ENCODE measurements at places on chromosomes 7 and 10.

- no peak for DNase-seq
These were observed 13.3 kb upstream of the FAM180A start for GRCh38 chr7:135761751-135762488.

DNA sequence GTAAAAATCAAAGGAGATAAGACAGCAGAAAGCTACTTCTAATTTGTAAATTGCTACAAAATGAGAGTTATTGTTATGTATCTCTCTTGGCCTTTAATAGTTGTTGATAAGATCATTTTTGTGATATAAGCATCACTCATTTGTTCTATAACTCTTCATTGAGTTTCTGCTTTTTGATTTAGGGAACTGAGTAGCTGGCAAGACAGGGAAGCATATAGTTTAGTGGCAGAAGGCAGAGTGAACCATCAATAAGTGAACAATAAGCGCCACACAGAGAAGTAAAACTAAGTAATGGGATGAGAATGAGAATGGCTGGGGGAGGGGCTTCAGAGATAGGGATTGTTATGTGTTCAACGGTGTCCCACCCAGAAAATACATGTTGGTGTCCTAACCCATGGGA is 245.4 kb downstream of the ADARB2 start:
- no peak for DNase-seq

DNA sequence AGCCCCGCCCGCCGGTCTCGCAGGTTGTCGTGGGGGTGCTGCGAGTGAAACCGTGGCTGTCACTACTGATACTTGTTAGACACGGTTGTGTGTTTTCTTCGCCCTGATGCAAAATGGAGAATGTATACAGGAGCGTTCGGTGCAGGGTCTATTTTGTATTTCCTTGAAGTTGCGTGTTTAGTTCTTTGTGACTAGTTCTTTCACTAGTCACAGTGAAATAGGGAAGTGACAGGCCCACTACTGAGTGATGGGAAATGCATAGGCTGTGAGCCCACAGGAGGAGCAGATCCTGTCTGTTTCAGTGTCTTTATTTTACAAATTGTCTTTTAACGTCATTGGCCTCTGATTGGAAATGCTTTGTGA is 675 bp downstream of the ABRAXAS2 start:
- no peak for DNase-seq

GRCh38 chr10:93342921-93343320 is 139.2 kb downstream of the MYOF start:
- no peak for DNase-seq

- no peak for DNase-seq
These were observed 1190.3 kb upstream of the C7orf33 start for GRCh38 chr7:147400221-147400689.

DNA sequence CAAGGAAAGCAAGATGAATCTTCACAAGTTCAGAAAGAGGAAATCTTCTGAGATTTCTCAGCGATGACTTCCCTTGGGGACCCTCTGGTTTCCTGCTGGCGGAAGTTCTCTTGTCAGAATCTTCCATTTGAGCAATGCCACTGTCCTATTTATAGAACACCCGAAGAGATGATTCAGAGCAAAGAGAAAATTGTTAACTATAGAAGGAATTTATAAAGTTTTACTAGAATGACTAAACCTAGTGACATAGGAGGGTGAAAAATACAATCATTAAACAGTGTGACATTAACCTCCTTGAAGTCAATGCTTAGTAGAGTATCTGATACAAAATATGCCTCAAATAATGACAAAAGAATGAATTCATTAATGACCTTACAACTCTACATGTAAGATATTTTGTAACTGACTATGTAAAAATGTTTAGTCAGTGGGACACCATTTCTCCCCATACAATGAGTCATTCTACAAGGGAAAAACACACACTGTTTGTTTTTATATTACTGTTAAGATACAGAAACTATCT is 206.5 kb upstream of the CNTNAP2 start:
- no peak for DNase-seq

GRCh38 chr10:69838853-69839252 is 37.1 kb downstream of the COL13A1 start:
- no peak for DNase-seq

- DNase-seq: no peak
These were observed 2.8 kb downstream of the SEC31B start for GRCh38 chr10:100516847-100517246.

GRCh38 chr10:44847110-44847509 is 64.0 kb upstream of the TMEM72 start:
- DNase-seq: no peak

GRCh38 chr10:80277016-80277415 is 12.4 kb downstream of the MAT1A start:
- no peak for DNase-seq

- DNase-seq: no peak
These were observed 229.3 kb downstream of the AUTS2 start for GRCh38 chr7:69827558-69827957.

- DNase-seq: no peak
These were observed 7.4 kb downstream of the SH3PXD2A start for GRCh38 chr10:103847909-103848468.

- DNase-seq: no peak
These were observed 3.7 kb upstream of the NDST2 start for GRCh38 chr10:73814896-73815718.

GRCh38 chr10:69051303-69051702 is 36.6 kb upstream of the SRGN start:
- DNase-seq: no peak

DNA sequence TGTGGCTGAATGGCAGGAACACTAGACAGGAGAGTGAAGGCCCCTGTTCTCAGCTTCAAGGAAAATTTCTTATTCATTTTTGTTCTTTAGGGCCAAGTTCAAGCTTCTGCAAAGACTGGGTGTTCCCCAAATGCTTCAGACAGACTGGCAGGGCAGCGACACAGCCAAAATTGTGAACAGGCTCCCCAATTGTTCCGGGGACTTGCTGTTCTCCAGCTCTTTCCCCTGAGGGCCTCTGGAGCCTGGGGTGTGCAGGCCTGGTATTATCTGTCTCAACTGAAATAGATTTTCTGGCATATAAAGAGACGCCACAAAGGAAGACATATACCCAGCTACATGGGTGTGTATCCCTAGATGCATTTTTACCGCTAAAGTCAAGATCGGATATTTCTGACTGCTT is 30.3 kb upstream of the PLCE1 start:
- DNase-seq: no peak

DNA sequence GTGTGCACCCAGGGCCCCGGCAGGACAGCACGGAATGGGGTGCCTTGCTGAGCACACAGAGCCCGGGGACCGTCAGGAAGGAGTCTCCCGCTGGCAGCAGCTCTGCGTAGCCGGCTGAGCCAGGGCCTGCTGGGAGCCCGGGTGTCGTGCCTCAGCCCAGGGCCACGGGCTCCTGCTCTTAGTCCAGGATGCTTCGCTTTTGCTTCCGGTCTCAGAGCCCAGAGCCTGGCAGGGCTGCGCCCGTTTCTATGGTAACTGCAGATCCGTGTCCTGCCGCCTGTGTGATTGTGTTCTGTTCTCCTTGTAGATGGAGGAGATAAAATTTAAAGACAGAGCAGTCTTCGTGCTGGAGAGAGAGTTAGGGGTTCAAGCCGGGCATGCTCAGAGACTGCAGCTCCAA is 53.7 kb upstream of the DPYSL4 start:
- no peak for DNase-seq

- DNase-seq: peak; percentile 63
These were observed 11.5 kb downstream of the PMS2 start for GRCh38 chr7:5997210-5997808.

- no peak for DNase-seq
These were observed 6.4 kb upstream of the PRTFDC1 start for GRCh38 chr10:24958721-24959381.

DNA sequence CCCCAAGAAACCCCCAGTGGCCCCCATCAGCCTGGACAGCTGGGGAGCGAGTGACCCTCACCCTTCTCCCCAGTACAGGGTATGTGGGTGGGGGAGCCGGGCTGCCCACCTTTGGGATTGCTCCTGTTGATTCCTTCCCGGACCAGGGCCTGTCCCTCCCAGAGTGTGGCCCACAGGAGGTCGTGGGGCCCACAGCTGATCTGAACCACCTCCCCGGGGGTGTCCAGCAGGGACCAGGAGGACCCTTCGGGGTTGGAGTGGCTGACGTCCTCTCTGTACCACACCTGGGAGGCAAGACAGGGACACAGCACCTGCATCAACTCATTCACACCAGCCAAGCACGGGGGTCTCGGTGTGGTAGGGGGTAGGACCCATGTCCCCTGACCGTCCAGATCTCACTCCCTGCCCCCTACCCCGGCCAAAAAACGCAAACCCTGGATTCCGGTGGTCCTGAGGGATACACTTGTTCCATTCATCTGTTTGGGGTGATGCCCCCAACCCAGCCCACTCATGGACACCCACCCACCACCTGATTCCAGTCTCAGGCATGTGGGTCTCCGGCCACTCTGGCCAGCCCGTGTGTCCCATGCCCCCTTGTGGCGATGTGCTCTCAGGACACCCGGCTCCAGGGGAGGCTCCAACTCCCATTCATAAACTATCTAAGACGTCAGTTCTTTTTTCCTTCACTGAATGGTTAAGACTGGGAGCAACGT is 10.9 kb downstream of the TECPR1 start:
- DNase-seq: no peak

All from CD4-positive, alpha-beta T cell treated with Interleukin-2 at 100 ng/mL for 4 hours (primary cell).